ENCODE measurements at places on chromosomes 7 and 10.

DNA sequence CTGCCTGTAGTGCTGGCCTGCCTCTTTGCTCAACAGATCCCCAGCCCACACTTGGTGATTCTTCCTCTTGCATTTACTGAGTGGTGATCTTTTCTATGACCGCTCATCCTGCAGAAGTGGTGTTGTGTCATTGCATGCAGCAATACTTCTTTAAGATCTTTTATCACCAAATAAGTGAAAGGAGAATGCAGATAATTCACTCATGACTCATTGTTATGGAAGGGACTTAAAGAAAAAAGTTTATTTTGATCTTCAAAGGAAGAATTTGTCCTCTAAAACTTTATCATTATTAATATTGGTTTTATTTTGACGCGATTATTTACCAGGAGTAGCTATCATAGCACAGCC, 489.1 kb upstream of the CELF2 start:
- no peaks in the 10 kb centered on the region for H3K27me3 ChIP-seq
- H3K27ac ChIP-seq = no peak overlapping the region
- H3K4me1 ChIP-seq = no peaks in the 10 kb centered on the region
- H3K4me3 ChIP-seq = no peak overlapping the region

GRCh38 chr7:81433692-81434331, 336.0 kb downstream of the HGF start:
- no peaks in the 10 kb centered on the region for H3K4me1 ChIP-seq
- no peaks in the 10 kb centered on the region for H3K36me3 ChIP-seq
- H3K4me3 ChIP-seq = no peak overlapping the region

- H3K27ac ChIP-seq = no peak overlapping the region
- no peaks in the 10 kb centered on the region for H3K4me1 ChIP-seq
- no peak overlapping the region for H3K4me3 ChIP-seq
- H3K36me3 ChIP-seq = no peaks in the 10 kb centered on the region
- no peak for DNase-seq
Observed at GRCh38 chr10:62924344-62924748, 108.2 kb upstream of the EGR2 start.

- no peak overlapping the region for H3K4me3 ChIP-seq
- no peak for DNase-seq
- H3K27ac ChIP-seq = no peak overlapping the region
- no peaks in the 10 kb centered on the region for H3K4me1 ChIP-seq
- no peaks in the 10 kb centered on the region for H3K36me3 ChIP-seq
Observed at GRCh38 chr10:72306215-72306760, 32.6 kb downstream of the DDIT4 start.

Data from uterus (tissue), 4 donors.